ENCODE measurements at places on chromosomes 12 and 14.

GRCh38 chr12:1808036-1808797 is 12.1 kb upstream of the LRTM2 start:
- H3K4me3 ChIP-seq: no peak overlapping the region
- no peaks in the 10 kb centered on the region for H3K27me3 ChIP-seq
- H3K4me1 ChIP-seq: no peaks in the 10 kb centered on the region

DNA sequence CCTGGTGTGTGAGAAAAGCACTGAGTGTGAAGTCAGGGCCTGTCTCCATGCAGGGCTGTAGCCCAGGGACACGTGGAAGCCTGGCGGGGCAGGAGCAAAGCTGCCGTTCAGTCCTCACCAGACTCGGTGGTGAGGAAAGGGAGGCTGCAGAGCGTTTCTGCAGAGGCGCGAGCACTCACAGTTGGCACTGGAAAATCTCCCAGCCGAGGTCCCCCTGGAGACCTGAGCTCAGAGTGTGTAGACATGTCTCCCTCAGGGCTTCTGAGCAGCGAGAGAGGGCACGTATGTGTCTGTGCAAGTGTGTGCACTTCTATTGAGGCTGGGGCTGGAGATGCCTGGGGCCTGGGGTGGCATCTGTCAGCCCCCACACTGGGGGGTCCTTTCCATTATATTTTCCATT is 11.0 kb upstream of the HHIPL1 start:
- H3K27ac ChIP-seq: no peak overlapping the region
- H3K27me3 ChIP-seq: no peaks in the 10 kb centered on the region
- no peak for DNase-seq

DNA sequence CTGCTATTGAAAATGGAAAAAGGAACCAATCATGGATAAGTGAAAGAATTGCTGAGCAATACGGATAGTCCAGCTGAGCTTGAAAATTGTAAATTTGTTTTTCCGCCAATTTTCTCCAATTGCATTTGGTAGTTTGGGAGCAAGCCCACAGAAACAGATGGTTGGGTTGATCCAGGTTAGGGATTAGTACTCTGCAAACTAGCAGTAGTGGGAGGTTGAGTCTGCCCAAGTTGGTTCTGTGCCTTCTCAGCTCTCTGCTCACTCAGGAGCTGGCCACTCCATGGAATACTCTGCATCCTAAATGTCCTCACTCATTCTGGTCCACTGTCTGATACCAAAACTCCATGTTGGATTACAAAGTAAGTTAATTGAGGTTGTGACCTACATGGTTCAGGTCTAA is 361.1 kb upstream of the ATP2B1 start:
- no peaks in the 10 kb centered on the region for H3K27me3 ChIP-seq
- no peaks in the 10 kb centered on the region for H3K36me3 ChIP-seq
- H3K4me1 ChIP-seq: no peaks in the 10 kb centered on the region
- no peak overlapping the region for H3K4me3 ChIP-seq

DNA sequence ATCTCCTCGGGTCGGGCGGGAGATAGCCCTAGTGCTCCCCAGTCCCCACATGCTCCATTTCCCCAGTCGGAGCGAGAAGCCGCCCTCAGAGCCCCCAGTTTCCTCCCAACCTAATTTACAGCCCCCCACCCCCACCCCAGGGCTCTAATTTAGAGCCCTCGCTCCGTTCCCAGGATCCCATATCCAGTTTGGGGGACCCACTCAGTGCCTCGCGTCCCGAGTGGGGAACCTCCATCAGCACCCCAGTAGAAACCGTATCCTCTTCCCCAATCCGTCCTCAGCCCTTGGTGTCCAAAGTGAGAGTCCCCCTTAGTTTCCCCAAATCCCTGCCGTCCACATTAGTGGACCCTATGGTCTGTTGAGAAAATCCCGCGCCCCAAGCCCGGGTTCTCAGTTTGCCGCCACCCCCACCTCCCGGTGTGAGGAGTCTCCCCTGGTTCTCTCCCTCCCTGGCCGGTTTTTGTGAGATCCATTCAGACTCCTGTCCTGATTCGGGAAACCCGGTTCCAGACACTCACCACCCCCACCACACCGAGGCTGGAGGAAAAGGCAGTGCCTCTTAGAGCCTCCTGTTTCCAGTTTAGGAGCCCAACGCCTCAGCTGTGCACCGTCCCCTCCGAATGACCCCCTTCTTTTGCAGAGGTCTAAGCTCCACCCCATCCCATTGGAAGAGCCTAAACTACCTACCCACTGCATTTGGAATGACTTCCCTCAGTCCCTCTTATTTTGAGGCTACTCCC is 809 bp upstream of the MSI1 start:
- DNase-seq: no peak
- H3K36me3 ChIP-seq: no peaks in the 10 kb centered on the region
- peaks cover 3% of the 10 kb centered on the region for H3K27me3 ChIP-seq
- peak overlapping the region; percentile 48 for H3K4me3 ChIP-seq
- no peak overlapping the region for H3K27ac ChIP-seq

DNA sequence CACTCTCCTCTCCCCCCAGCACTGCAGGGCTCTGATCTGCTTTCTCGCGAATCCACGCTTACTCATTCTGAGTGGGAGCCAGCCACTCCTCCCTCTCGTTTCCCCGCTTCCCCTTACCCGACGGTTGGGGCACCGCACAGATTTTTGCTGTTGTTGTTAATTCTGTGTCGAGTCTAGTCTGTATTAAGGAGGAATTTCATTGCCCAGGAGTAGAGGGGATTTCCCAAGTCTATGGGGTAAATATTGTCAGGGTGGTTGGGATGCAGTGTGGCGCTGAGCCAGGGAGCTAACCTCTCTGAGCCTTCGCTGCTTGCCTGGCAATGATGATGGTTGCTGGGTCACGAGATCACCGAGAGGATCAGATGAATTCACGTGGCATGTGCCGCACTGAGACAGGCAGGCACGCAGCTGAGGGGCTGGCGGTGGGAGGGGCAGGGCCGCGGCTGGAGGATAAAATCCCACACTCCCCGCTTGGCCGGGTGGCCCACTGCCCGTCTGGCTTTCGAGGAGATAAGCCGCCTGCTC is 18.5 kb downstream of the NCOR2 start:
- H3K4me1 ChIP-seq: peaks cover 78% of the 10 kb centered on the region
- peak; percentile 75 for DNase-seq
- no peaks in the 10 kb centered on the region for H3K27me3 ChIP-seq
- no peaks in the 10 kb centered on the region for H3K36me3 ChIP-seq
- H3K27ac ChIP-seq: peak overlapping the region; percentile 70
- H3K4me3 ChIP-seq: no peak overlapping the region

DNA sequence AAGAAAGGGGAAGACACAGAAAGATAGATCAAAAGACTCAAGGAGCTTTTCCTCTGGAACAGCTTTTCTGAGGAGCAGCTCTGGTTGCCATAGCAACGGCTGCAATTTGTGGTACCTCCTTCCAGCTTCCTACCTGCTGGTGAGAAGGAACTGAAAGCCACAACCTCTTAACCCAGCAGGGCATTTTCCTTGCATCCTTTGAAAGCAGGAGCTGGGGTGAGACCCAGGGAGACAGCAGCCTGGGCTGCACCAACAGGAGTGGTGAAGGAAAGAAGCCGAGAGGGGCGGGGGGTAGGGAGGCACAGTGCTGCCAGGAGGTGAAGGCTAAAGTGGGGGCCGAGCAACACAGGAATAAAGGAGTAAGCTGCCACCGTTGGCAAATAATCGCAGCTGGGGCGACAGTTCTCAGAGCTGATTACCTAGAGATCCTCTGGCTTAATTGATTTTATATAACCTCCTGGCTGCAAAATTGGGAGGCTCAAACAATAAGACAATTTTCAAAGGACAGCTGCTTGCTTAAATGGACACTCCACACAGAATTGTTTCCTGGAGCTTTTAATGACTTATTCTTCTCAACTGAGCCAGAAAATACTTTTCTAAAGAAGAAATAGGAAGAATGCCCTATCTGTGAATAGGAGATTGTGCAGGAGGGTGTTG is 129.4 kb downstream of the RPAP3 start:
- no peaks in the 10 kb centered on the region for H3K4me1 ChIP-seq
- no peak for DNase-seq
- H3K27ac ChIP-seq: no peak overlapping the region

GRCh38 chr12:98595243-98595988 is 1.9 kb downstream of the SLC25A3 start:
- H3K27ac ChIP-seq: peak overlapping the region; percentile 92
- no peak for DNase-seq
- peaks cover 37% of the 10 kb centered on the region for H3K36me3 ChIP-seq
- H3K4me1 ChIP-seq: peaks cover 28% of the 10 kb centered on the region

DNA sequence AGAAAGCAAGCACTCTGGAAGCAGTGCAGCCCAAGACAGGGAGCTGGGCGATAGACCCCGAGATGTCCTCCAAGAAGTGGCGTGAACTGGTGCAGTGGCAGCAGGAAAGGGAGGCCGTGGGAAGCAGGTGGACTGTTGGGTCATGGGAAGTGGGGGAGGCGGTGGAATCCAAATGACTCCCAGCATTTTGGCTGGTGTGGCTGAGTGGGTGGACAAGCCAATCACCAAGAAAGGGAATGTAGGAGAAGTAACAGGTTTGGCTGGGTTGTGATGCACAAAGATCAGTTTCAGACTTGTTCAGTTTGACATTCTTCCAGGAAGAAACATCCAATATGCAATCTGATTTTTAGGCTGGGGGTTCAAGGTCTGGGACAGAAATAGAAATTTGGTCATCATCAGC is 46.0 kb upstream of the KTN1 start:
- H3K36me3 ChIP-seq: no peaks in the 10 kb centered on the region
- H3K4me3 ChIP-seq: no peak overlapping the region
- H3K4me1 ChIP-seq: no peaks in the 10 kb centered on the region
- no peak for DNase-seq

GRCh38 chr14:100118396-100119011 is 40.9 kb downstream of the DEGS2 start:
- H3K4me1 ChIP-seq: no peaks in the 10 kb centered on the region
- no peak overlapping the region for H3K27ac ChIP-seq
- no peak overlapping the region for H3K4me3 ChIP-seq
- peaks cover 2% of the 10 kb centered on the region for H3K36me3 ChIP-seq

GRCh38 chr12:84421103-84421502 is 491.5 kb downstream of the SLC6A15 start:
- H3K27ac ChIP-seq: no peak overlapping the region
- no peak for DNase-seq
- no peaks in the 10 kb centered on the region for H3K27me3 ChIP-seq
- H3K4me1 ChIP-seq: no peaks in the 10 kb centered on the region

DNA sequence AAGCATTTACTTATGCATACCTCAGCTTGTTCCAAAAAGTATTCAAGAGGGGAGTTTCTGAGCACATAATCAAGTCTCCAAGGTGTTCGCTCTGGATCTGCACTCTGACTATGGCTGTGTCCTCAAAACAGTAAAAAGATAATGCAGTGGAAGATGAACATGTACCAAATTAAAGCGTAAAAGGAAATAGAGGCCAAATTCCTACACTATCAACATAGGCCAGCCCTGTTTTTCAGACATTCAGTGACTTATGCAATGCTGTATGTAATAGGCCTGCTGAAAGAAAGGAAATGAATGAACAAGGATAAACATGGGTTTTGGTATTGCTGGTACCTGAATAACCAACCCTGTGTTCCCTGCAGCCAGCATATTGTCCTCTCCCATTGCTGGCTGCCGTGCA is 115.7 kb downstream of the SAMD4A start:
- H3K36me3 ChIP-seq: no peaks in the 10 kb centered on the region
- H3K4me1 ChIP-seq: peaks cover 40% of the 10 kb centered on the region
- H3K4me3 ChIP-seq: no peak overlapping the region
- no peak overlapping the region for H3K27ac ChIP-seq
- no peaks in the 10 kb centered on the region for H3K27me3 ChIP-seq

GRCh38 chr14:95701846-95702221 is 12.1 kb downstream of the TCL1A start:
- no peak overlapping the region for H3K27ac ChIP-seq
- no peak overlapping the region for H3K4me3 ChIP-seq
- H3K36me3 ChIP-seq: no peaks in the 10 kb centered on the region
- no peak for DNase-seq
- no peaks in the 10 kb centered on the region for H3K27me3 ChIP-seq

GRCh38 chr14:79418649-79419415 is 792.5 kb downstream of the DIO2 start:
- DNase-seq: no peak
- H3K27ac ChIP-seq: no peak overlapping the region
- H3K4me3 ChIP-seq: no peak overlapping the region
- H3K27me3 ChIP-seq: no peaks in the 10 kb centered on the region

DNA sequence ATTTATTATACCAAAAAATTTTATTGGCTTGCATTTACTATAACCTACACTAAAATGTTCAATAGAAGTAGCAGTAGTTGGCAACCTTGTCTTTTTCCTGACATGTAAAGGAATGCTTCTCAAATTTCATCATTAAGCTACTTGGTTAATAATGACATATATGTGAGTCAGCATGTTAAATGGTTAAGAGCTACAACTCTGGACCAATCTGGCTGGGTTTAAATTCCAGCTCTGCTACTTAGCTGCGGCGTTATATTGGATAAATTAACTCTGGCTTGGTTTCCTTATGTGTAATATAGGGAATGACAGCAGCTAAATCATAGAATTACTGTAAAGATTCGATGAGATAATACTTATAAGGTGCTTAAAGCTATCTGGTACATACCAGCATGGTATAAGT is 53.7 kb upstream of the OTOGL start:
- no peaks in the 10 kb centered on the region for H3K27me3 ChIP-seq
- no peak overlapping the region for H3K4me3 ChIP-seq
- no peaks in the 10 kb centered on the region for H3K4me1 ChIP-seq
- no peak for DNase-seq
- H3K36me3 ChIP-seq: no peaks in the 10 kb centered on the region
- H3K27ac ChIP-seq: no peak overlapping the region

GRCh38 chr14:92553438-92553837 is 39.9 kb downstream of the RIN3 start:
- DNase-seq: no peak
- no peak overlapping the region for H3K4me3 ChIP-seq
- no peaks in the 10 kb centered on the region for H3K27me3 ChIP-seq
- peaks cover 21% of the 10 kb centered on the region for H3K4me1 ChIP-seq
- peak overlapping the region; percentile 61 for H3K27ac ChIP-seq

DNA sequence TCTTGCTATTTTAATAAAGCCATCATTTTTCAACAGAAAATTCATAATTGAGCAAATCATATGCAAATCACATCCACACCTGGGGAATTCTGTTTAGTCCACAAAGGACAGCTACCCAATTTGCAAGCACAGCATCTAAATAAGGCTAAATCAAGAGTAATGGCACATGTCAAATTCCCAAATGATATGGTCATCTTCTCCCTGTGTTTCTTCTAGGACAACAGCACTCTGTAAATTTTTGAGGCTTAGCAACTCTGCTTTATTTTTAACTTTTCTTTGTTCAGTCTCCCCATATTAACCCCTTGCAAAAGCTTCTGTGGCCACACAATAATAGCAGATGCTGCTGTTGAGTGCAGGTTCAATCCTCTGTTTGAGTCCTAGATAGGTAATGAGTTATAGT is 155.6 kb upstream of the DAAM1 start:
- H3K4me3 ChIP-seq: no peak overlapping the region
- H3K27ac ChIP-seq: no peak overlapping the region
- no peaks in the 10 kb centered on the region for H3K36me3 ChIP-seq
- H3K4me1 ChIP-seq: no peaks in the 10 kb centered on the region
- no peaks in the 10 kb centered on the region for H3K27me3 ChIP-seq
- DNase-seq: no peak

- DNase-seq: no peak
- no peak overlapping the region for H3K27ac ChIP-seq
- H3K36me3 ChIP-seq: no peaks in the 10 kb centered on the region
Measured at GRCh38 chr14:35818346-35819115, 7.6 kb upstream of the BRMS1L start.

- H3K27me3 ChIP-seq: no peaks in the 10 kb centered on the region
- no peak overlapping the region for H3K4me3 ChIP-seq
- no peak for DNase-seq
- H3K27ac ChIP-seq: no peak overlapping the region
- no peaks in the 10 kb centered on the region for H3K36me3 ChIP-seq
Measured at GRCh38 chr12:46470036-46470627, 97.6 kb upstream of the SLC38A2 start.
